ENCODE measurements at places on chromosomes 11 and 22. TPM values are rescaled to one million over a fixed set of nuclear protein-coding genes. Genes with fewer than 3 reads are reported as not detected.

Gene ANKK1
- not detected for total RNA-seq

Gene HTATIP2
- total RNA-seq: 79.0 TPM

Gene DKK3
- 408 TPM for total RNA-seq

Gene FAM89B
- total RNA-seq: 12.0 TPM

Gene APLNR
- total RNA-seq: 11.5 TPM

Gene CFAP300
- not detected for total RNA-seq

Gene EXPH5
- total RNA-seq: 0.06 TPM

Gene CENATAC
- total RNA-seq: 20.0 TPM

Gene OR52N4
- not detected for total RNA-seq

Gene OR56A1
- not detected for total RNA-seq

Gene MICAL3
- total RNA-seq: 13.3 TPM

Gene PDGFD
- 11.0 TPM for total RNA-seq

Gene RHOD
- total RNA-seq: 20.8 TPM

Gene CDC42EP2
- total RNA-seq: 8.7 TPM
